ENCODE measurements at places on chromosomes 13 and 19. TPM values are rescaled to one million over a fixed set of nuclear protein-coding genes. Genes with fewer than 3 reads are reported as not detected.

- no peaks in the 10 kb centered on the region for H3K4me1 ChIP-seq
- H3K27ac ChIP-seq: no peak overlapping the region
- no peaks in the 10 kb centered on the region for H3K27me3 ChIP-seq
- no peaks in the 10 kb centered on the region for H3K36me3 ChIP-seq
- DNase-seq: no peak
These were observed 91.9 kb upstream of the STARD13 start for GRCh38 chr13:33377411-33377810.

DNA sequence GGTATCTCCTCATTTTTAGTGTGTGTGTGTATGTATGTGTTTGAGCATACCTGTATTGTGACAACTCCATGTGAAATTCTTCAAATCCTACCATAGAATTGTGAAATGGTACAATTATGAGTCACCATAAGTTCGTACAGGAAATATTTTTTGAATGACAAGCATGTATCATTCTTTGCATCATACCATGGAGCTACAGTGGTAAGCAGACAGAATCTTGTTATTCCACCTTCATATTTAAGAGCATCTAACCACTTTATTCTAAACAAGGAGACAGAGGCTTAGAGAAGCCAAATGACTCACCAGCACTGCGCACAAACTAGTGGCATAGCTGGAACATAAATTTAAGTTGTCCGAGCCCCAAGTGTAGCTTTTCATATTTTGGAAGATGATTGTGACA, 4.5 kb upstream of the EPSTI1 start:
- H3K27ac ChIP-seq: no peak overlapping the region
- H3K4me1 ChIP-seq: peaks cover 6% of the 10 kb centered on the region
- H3K36me3 ChIP-seq: no peaks in the 10 kb centered on the region
- DNase-seq: no peak

- H3K4me1 ChIP-seq: no peaks in the 10 kb centered on the region
- no peaks in the 10 kb centered on the region for H3K27me3 ChIP-seq
- peak overlapping the region; percentile 82 for H3K4me3 ChIP-seq
- H3K36me3 ChIP-seq: no peaks in the 10 kb centered on the region
- peak overlapping the region; percentile 81 for H3K27ac ChIP-seq
These were observed 46.8 kb downstream of the ARHGEF18 start for GRCh38 chr19:7395360-7396066.

DNA sequence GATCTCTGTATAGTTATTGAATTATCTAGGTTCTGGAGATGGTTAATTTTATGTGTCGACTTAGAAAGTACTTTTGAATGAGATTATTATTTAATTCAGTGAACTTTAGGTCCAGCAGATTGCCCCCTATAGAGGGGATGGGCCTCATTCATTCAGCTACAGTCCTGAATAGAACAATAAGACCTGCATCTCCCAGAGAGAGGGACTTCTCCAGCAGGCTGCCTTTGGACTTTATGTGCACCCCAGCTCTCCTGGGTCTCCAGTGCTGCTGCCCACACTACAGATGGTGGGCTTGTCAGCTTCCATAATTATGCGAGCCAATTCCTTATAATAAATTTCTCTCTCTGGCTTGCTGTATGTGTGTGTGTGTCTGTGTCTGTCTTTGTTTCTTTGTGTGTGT, 39.3 kb upstream of the KL start:
- no peaks in the 10 kb centered on the region for H3K4me1 ChIP-seq
- no peak overlapping the region for H3K27ac ChIP-seq
- H3K4me3 ChIP-seq: no peak overlapping the region
- DNase-seq: no peak
- H3K27me3 ChIP-seq: no peaks in the 10 kb centered on the region

DNA sequence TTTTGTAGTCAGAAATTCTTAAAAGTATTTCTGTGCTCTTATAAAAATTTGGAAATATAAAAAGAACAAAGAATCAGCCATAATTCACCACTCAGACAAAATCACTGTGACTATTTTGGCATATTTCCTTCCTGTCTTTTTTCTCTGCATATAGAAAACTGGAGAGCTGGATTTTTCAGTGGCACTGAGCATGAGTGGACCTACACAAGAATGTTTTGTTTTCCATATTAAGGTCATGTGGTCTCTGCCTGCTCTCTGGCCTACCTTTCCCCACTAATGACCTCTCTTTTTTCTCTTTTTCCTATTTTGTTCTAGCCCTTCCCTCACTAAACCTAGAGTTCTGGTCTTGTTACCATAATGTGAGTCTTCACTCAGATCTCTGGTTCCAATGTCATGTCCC, 17.6 kb upstream of the USP12 start:
- no peaks in the 10 kb centered on the region for H3K4me1 ChIP-seq
- no peak overlapping the region for H3K27ac ChIP-seq
- no peak overlapping the region for H3K4me3 ChIP-seq
- no peak for DNase-seq
- no peaks in the 10 kb centered on the region for H3K36me3 ChIP-seq
- no peaks in the 10 kb centered on the region for H3K27me3 ChIP-seq

DNA sequence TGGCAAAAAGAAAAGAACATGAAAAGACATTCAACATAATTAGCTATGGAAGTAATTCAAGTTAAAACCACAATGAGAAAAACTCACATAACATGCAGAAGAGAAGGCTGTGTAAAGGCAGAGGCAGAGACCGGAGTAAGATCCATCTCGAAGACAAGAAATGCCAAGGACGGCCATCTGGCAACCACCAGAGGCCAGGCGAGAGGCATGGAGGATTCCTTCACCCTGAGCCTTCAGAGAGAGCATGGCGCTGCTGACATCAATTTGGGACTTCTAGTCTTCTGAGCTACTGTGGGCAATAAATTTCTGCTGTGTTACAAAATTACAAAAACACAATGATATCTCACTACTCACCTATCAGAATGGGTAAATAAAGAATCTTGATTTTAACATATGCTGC, 381.0 kb downstream of the TSHZ3 start:
- no peak for DNase-seq
- no peaks in the 10 kb centered on the region for H3K36me3 ChIP-seq
- H3K4me1 ChIP-seq: no peaks in the 10 kb centered on the region
- H3K27ac ChIP-seq: no peak overlapping the region

- H3K36me3 ChIP-seq: no peaks in the 10 kb centered on the region
- no peaks in the 10 kb centered on the region for H3K27me3 ChIP-seq
- no peak overlapping the region for H3K27ac ChIP-seq
- no peak for DNase-seq
- no peaks in the 10 kb centered on the region for H3K4me1 ChIP-seq
These were observed 218.7 kb downstream of the KCTD12 start for GRCh38 chr13:76667551-76667950.

Gene BTBD2
- polyA plus RNA-seq: 58.7 TPM

Gene OSCAR
- polyA plus RNA-seq: not detected

Gene ZNF552
- polyA plus RNA-seq: 15.0 TPM

Gene PIH1D1
- polyA plus RNA-seq: 63.6 TPM

Gene PGLYRP1
- not detected for polyA plus RNA-seq

Gene LENG8
- polyA plus RNA-seq: 18.0 TPM

All from sigmoid colon (tissue), 7 donors.